ENCODE measurements at places on chromosomes 1 and 21. TPM values are rescaled to one million over a fixed set of nuclear protein-coding genes. Genes with fewer than 3 reads are reported as not detected.
A peak's percentile ranks its signal among the peaks of the same experiment; 100 is the strongest.

DNA sequence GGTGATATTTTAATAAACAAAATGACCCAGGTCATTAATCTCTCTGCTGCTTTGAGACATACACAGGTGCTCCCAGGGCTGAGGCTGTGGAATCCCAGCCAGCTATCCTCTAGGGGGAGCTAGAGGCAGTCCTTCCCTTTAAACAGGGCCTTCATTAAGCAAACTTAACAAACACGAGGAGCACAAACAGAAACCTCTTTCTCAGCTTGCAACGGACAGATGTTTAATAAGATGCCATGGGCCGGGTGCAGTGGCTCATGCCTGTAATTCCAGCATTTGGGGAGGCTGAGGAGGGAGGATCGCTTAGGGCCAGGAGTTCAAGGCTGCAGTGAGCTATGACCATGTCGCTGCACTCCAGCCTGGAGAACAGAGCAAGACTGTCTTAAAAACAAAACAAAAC, 106.7 kb downstream of the HIVEP3 start:
- DNase-seq, result peak; percentile 62

Gene EXO1
- 37.7 TPM for total RNA-seq

Gene HSPB7
- 3.2 TPM for total RNA-seq

DNA sequence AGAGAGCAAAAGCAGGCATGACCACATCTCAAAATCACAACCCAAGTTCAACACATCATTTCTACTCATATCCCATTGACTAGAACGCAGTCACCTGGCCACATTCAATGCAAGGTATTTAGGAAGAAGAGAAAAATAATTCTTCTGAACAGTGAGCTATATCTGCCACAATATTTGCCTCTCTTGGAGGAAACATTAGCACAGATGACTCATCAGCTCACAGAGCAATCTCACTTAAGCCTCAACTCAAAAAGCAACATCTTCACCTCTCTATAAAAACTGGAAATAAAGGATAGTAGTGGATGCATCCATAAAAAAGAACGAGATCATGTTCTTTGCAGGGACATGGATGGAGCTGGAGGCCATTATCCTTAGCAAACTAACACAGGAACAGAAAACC, 143.9 kb upstream of the FMN2 start:
- peak; percentile 37 for DNase-seq

DNA sequence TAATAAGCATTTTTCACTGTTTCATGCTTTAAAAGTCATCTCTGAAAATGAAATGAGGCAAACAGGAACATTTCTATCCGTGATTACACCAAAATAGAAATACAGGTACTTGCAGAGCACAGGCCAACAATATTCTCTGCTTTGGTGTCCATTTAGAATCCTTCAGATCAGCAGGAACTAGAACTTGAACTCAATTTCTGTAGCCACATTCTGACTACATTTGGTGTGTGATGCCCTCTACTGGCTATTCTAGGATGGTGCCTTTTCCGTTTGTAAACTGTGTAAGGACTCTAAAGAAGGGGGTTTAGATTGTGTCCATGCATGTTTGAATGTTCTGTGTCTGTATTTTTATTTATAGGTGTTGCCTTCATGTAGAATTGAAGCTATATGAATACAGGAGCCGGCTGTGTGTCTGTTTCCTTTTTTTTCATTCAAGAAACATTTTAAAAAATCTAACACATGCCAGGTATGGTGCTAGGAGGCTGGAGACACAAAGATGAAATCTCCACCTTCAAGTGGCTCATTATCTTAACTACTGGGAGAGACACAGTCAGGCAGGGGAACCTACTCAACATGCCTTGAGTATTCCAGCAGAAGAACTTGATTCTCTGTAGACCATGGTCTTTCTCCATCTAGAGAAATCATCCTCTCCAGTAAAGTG, 7.6 kb upstream of the ZNF326 start:
- DNase-seq, result peak; percentile 73

DNA sequence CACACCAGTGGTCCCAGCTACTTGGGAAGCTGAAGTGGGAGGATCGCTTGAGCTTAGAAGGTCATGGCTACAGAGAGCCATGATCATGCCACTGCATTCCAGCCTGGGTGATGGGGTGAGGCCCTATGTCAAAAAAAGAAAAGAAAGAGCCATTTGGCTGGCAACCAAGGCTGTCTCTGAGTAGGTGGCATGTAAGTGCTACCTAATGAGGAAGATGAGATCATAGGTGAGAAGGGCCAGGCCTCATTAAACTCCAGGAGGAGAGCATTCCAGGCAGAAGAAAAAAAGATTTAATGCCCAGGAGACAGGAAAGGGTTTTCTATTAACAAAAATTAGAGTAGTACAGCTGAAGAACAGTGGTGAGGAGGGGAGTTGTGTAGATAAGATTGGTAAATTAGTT, 103.4 kb upstream of the ZNF678 start:
- no peak for DNase-seq

- DNase-seq, result no peak
Observed at GRCh38 chr1:202005958-202006357, 4.4 kb upstream of the ELF3 start.

Gene C1orf115
- total RNA-seq, result under 0.01 TPM

Gene CD247
- not detected for total RNA-seq

- DNase-seq, result no peak
Observed at GRCh38 chr1:3060127-3060526, 8.9 kb upstream of the PRDM16 start.

Gene S1PR1
- 2.4 TPM for total RNA-seq

GRCh38 chr1:179529482-179530195, 46.1 kb downstream of the NPHS2 start:
- no peak for DNase-seq

Gene CA6
- total RNA-seq, result not detected

Gene NUF2
- total RNA-seq, result 82.9 TPM

Gene LEPROT
- total RNA-seq, result 37.6 TPM

DNA sequence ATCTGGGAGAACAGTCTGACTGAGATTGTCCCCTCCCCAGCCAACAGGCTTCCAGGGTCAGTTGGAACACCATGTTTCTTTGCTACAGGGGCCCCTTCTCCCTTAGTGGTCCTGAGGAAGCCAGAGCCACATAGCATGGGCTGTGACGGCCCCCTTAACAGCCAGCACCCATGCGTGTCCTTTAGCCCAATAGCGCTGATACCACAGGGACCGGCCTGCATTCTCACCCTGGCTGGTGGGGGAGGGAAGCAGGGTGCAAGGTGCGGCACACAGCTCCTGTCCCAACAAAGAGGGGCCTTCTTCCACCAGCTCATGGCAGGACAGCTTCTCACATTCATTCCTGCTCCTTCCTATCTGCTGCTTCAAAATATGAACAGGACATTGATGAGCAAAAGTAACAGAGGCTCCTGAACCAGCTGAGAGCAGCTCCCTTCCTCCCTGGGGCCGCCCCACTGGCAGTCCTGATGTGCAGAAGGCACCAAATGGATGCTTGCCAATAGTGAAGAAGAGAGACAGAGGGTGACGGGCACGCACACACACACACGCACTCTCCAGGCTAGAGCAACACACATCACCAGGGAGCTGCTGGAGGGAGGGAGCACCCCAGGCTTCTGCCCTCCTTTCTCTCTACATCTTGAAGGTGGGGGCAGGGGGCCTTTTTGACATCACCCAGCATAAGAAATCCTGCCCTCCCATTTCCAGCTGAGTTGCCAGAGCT, 99.4 kb downstream of the CRYAA start:
- DNase-seq, result no peak

DNA sequence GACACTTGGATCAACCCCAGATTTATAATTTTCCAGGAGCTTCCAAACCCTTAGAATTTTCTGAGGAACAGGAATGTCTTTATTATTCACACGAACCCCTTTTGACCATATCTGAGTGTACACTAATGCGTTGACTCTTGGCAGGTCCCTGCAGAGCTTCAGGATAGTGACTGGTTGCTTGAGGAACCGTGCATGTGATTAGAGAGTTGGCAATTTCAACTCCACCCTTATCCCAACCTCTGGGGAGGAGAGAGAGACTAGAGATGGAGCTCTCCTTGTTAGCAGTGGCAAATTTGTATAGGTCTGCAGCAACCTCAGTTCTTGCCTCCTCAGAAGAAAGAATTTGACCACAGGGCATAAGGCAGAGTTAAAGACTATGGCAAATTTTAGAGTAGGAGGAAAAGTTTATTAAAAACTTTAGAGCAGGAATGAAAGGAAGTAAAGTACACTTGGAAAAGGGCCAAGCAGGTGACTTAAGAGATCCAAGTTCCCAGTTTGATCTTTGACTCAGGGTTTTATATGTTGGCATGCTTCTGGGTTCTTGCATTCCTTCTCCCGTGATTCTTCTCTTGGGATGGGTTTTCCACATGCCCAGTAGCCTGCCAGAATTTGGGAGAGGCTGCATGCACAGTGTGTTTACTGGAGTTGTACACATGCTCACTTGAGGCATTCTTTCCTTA, 93.8 kb upstream of the ETV3 start:
- no peak for DNase-seq

- no peak for DNase-seq
Observed at GRCh38 chr1:93689521-93690223, 8.0 kb upstream of the BCAR3 start.

GRCh38 chr1:223443397-223443796, 50.2 kb downstream of the CCDC185 start:
- DNase-seq, result no peak

GRCh38 chr1:39645411-39646043, 6.1 kb upstream of the HEYL start:
- DNase-seq, result no peak

Gene C1orf232
- not detected for total RNA-seq

DNA sequence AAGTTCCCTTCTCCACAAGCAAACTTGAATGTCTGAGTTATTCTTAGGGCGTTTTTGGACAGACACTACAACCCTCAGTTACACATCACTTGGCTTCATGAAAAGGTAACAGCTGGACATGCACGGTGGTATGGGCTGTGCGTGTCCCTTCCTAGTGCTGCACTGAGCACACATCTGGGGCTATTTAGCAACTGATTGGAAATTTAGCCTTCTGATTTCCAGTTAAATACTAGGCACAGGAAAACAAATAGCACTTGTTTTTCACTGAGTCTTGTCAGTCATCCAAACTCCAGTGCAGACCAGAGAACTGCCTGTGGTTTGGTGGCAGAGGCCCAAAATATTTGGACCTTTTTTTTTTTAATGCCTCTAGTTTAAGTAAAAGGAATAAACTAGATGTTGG, 134.7 kb downstream of the TGFBR3 start:
- DNase-seq, result peak; percentile 45

Gene CD5L
- not detected for total RNA-seq

DNA sequence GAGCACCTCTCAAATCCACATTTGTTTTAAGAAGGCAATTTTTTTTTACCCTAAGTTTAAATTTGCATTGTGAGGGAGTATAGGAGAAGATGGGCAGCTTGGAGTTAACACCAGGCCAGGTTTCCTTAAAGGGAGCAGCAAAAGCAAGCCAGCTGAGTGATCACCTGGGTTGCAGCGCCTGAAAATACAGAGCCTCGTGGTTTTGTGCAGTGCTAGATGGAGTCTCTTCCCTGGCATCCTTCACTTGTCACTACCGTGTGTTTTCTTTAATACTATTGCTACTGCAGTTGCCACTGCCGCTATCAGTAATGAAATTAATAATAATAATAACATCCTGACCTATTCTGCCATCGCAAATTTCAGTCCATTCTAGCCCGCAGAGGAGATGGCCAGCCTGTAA, 35.2 kb upstream of the VAV3 start:
- no peak for DNase-seq

DNA sequence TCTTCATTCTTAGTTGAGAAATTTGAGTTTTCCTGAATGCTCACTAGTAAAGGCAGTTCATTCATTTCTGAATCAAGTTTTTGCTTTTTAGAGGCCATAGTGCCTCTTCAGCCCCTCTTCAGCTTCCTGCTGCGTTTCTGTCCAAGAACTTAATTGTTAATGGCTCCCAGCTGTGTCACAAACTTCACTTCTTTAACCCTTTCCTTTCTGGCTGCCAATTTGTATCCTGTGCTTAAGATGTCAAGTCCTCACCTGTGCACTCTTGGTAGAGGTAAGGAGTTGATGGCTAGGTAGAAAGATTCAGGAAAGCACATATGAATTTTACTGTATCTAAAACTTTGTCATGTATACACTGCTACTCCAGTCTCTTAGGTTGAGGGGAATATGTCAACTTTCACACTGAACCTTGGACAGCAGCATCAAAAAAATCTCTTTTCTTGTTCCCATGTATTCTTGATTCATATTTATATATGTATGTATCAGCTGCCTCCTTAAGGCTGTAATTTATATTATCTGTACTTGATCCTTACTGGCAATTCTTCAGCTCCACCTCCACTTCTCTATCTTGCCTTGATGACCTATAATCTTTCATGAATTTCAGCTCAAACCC, 612.8 kb downstream of the LMO4 start:
- no peak for DNase-seq

GRCh38 chr1:1387098-1388077, 11.7 kb downstream of the CCNL2 start:
- no peak for DNase-seq

GRCh38 chr21:46029186-46029924, 47.8 kb downstream of the COL6A1 start:
- DNase-seq, result no peak

DNA sequence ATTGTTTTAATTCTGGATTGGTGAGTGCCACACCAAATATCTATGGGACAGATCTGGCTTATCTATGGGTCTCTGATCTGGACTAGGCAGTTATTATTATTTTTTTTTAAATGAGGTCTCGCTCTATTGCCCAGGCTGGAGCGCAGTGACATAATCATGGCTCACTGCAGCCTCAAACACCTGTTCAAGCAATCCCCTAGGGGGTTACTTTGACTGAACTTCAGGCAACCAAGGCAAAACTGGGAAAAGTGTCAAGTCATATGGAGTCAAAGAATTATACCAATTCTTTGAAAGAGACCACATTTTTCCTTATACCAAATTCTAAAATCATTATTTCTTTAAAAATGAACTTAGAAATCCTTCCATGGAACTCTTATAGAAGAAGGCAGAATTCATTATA, 129.1 kb upstream of the HOOK1 start:
- peak; percentile 72 for DNase-seq

- DNase-seq, result no peak
Observed at GRCh38 chr1:87134061-87134460, 194.6 kb upstream of the LMO4 start.

- DNase-seq, result peak; percentile 90
Observed at GRCh38 chr1:194024659-194025058, 838.2 kb upstream of the B3GALT2 start.

Gene BRINP3
- total RNA-seq, result not detected

- peak; percentile 87 for DNase-seq
Observed at GRCh38 chr21:38343691-38344090, 86.9 kb downstream of the KCNJ15 start.

DNA sequence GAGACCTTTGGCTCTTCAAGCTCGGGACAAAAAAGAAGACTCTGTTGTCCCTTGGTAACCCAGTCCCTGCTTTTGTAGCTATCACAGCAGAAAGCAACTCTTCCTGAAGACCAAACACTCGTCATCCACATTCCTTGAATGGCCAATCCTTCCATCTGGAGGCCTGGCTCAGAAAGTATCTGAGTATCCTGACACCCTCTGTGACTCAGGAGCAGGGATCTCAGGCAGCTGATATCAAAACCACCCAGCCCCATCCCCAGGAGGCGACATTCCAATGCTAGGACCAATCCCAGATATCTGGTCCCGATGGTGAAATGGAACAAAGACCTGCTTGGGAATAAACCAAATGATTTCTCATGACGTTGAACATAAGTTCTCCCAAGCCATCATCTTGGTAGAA, 112.5 kb downstream of the TAS1R2 start:
- DNase-seq, result no peak

GRCh38 chr1:25563330-25564215, 20.2 kb downstream of the LDLRAP1 start:
- DNase-seq, result no peak
